ENCODE measurements at places on chromosomes 1 and 21.
A peak's percentile ranks its signal among the peaks of the same experiment; 100 is the strongest.

DNA sequence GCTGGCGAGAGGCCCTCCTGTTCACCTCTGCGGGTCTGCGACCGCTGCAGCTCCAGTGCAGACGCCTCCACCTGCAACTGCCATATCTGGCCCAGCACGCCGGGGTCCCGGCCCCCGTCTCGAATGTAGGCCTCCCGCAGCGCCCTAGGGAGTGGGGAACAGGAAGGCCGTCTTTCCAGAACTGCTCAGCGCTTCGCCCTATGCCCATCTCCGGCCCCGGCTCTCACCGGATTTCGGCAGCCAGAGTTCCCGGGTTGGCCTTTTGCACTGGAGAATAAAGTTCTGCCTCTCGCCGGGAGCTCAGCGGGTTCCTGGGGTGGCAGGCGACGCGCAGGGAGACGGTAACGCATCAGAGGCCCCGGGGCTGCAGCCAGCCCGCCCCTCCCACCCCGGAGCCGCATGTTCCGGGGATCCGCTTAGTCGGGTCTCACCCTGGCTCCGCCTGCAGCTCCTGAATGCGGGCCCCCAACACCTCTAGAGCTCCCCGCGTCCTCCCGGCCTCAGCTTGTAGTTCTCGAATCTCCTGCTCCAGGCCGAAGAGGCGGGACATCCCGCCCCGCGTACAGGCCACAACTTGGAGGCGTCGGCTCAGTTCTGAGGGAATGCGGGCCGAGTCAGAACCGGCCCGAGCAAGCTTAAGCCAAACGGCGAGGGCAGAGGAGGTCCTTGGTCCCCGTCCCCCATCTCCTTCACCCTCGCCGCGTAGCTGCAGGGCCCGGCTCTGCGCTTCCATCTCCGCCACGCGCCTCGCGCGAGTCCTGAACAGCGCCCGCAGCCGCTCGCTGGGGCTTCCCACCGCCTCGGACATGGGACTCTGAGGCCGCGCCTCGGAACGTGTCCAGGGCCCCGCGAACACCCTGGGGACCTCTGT lies 1.1 kb downstream of the CCDC17 start:
- no peak for DNase-seq

DNA sequence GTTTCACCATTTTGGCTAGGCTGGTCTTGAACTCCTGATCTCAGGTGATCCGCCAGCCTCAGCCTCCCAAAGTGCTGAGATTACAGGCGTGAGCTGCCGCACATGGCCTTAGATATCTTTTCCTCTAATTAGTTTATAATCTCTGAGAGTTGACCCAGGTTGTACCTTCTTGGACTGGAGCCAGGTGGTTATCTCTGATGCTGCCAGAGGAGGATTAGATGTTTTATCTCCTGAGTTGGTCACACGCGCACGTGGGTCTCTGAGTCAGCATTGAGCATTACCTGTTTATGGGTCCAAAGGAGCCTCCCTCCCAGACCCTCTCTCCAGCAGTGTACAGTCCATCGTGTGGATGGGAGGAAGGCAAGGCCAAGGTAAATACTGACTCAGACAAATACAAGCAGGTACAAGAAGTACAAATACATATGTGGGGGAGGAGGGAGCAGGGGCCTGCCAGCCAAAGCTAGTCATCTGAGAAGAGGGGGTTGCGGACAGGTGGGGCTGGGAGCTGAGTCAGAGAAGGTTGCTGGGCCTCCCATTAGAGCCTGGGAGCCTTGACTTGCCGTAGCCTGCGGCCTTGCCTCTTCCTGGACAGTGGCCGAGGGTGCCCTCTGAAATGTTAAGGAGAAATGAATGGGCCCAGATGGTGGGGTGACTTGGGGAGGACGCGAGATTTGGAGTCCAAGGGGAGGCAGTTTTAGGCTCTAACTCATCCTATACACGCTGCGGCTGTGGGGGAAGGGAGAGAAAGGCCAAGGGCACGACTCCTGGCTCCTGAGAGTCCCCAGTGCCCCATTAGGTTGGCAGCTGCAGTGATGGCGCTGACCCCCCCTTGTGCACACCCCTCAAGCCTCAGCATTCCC lies 13.1 kb downstream of the IL6R start:
- DNase-seq = no peak

- DNase-seq = no peak
Observed at GRCh38 chr1:26545969-26546323, 16.4 kb downstream of the RPS6KA1 start.

- peak; percentile 77 for DNase-seq
Observed at GRCh38 chr1:40948741-40949443, 30.6 kb upstream of the CTPS1 start.

GRCh38 chr1:220269036-220269435 lies 3.2 kb downstream of the RAB3GAP2 start:
- DNase-seq = no peak

- no peak for DNase-seq
Observed at GRCh38 chr1:119987686-119988085, 81.8 kb downstream of the NOTCH2 start.

- DNase-seq = no peak
Observed at GRCh38 chr1:220694866-220695382, 4.8 kb downstream of the C1orf115 start.

- DNase-seq = no peak
Observed at GRCh38 chr21:34105947-34106541, 32.7 kb downstream of the MRPS6 start.

DNA sequence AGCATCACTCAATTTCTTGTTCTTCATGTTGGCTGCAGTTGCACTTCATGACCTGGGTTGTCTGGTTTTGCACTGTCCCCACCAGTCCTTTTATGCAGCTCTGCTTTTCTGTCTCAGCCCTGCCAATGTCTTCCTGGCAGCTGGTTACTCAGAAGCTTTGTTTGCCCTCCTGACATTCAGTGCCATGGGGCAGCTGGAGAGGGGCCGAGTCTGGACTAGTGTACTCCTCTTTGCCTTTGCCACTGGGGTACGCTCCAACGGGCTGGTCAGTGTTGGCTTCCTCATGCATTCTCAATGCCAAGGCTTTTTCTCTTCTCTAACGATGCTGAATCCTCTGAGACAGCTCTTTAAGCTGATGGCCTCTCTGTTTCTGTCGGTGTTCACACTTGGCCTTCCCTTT lies 6.6 kb downstream of the PIGV start:
- no peak for DNase-seq

- DNase-seq = no peak
Observed at GRCh38 chr1:46284597-46285564, 18.5 kb downstream of the LRRC41 start.

GRCh38 chr21:31558189-31558961 lies 101.1 kb upstream of the SOD1 start:
- DNase-seq = peak; percentile 38

GRCh38 chr1:17874231-17874630 lies 119.1 kb downstream of the ACTL8 start:
- DNase-seq = peak; percentile 63

GRCh38 chr1:192516776-192517297 lies 58.7 kb upstream of the RGS1 start:
- no peak for DNase-seq

- no peak for DNase-seq
Observed at GRCh38 chr1:180532854-180533253, 25.9 kb upstream of the OVAAL start.

- DNase-seq = no peak
Observed at GRCh38 chr1:11494771-11495170, 15.8 kb downstream of the DISP3 start.

DNA sequence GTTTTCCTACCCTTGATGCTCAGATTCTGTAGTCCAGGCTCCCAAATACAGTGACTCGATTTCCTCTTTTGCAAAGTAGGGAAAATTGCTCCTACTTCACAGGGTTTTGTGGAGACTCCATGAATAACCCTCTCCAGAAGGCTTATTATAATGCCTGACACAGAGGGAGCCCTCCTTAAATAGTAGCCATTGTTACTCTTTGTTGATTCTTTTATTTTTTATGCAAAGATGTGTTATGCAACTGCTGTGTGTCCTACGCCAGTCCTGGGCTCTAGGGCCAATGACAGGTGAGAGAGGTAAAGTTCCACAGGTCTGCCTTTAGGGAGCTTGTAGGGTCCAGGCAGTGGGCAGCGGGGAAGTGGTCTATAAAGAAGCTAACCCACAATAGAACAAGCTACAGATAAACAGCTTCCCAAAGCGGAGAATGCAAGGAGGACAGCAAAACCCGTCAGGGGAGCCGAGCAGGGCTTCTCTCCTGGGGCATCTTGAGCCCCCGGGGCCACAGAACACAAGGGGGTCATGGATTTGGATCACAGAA lies 1.5 kb downstream of the AADACL3 start:
- DNase-seq = no peak

DNA sequence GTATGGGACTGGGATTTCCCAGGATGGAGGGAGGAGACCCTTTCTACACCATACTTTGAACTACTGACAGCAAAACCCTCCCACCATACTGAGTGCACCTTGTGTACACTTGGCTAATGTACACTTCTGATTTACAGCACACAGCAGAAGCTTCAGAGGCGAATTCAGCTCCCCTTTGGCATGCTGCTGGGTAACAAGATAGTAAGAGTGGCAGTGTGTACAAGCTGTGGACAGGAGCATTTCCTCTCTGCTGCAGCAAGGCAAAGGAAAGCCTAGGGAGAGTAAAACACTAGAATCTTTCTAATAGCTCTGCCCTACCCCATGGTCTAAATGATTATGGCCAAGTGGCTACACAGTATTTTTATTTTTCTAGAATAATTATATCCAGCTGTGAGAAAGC lies 83.9 kb upstream of the ARTN start:
- no peak for DNase-seq

- DNase-seq = no peak
Observed at GRCh38 chr1:172146141-172146850, 274.2 kb upstream of the C1orf105 start.

GRCh38 chr1:111015222-111015621 lies 51.5 kb upstream of the LRIF1 start:
- no peak for DNase-seq

DNA sequence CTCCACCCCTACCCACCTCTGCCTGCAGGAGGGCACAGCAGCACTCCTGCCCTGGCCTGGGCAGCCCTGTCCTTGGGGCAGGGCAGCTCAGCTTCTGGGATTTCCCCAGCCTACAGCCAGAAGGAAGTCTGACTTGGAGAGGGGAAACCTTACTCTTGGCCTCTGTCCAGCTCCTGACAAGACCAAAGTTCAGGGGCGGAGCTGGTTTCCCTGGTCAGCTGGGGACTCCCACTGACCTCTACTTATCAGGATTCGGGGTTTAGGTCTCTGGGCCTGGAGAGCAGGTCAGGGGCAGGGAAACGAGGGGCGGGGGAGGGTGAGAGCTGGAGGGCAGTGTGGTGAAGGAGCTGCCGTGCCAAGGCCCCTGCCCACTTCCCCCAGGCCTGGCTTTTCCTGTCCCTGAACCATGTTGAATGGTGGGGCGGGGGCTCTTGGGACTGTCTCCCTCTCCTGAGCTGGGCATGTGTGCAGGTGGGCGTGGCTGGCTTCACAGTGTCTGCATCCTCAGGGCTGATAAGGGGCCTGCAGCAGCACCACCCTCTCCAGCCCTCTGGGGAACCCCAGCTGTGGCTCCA lies 16.8 kb upstream of the ETV3 start:
- DNase-seq = no peak

GRCh38 chr1:41340655-41341364 lies 20.4 kb upstream of the FOXO6 start:
- DNase-seq = no peak

- no peak for DNase-seq
Observed at GRCh38 chr1:173300061-173301044, 93.2 kb upstream of the TNFSF4 start.

GRCh38 chr1:211920141-211920572 lies 89.6 kb upstream of the LPGAT1 start:
- no peak for DNase-seq

DNA sequence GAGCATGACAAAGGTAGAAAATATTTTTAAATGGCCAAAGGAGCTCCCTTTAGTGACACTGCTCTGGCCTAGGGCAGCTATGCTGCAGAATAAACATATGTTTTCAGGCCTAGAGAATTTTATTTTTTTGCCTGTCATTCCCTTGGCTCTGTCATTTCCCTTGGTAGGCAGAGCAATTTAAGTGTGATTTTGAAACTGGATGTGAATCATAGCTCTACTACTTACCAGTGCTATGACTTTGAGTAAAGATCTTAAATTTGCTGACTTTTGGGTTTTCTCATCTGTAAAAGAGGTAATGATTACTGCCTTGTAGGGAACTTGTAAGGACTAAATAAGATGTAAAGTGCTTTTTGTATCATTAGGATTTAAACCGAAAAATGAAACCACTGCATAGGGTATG lies 189.0 kb upstream of the ZRANB2 start:
- DNase-seq = no peak

GRCh38 chr1:204286831-204287421 lies 72.8 kb downstream of the PLEKHA6 start:
- peak; percentile 40 for DNase-seq

DNA sequence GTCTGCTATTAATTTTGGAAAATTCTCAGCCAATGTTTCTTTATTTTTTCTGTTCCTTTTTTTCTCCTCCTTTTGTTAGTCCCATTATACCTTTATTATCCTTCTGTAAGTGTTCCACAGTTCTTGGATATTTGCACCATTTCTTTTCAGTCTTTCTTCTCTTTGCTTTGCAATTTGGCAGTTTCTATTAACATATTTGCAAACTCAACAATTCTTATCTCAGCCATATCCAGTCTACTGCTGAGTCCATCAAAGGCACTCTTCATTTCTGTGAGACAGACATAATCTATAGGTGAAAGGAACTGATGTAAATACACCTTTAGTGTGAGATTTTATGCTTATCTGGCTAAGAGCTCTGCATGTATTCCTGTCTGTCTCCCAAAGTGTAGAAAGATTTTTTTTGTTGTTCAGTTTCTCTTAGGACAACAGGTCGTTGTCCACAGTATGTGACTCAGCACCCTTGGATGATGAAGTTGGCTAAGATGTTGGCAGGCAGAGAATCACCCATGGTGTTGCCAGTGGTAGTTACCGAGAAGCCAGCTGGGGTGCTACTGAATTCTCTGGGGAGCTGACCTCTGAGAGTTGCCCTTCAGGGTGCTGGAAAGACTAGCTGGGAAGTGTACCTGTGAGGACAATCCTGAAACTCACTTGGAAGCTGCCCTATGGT lies 38.4 kb downstream of the LEPR start:
- DNase-seq = no peak

GRCh38 chr1:170076199-170076598 lies 1.7 kb upstream of the KIFAP3 start:
- DNase-seq = no peak

- DNase-seq = no peak
Observed at GRCh38 chr1:180571832-180572636, 13.3 kb downstream of the OVAAL start.

- no peak for DNase-seq
Observed at GRCh38 chr1:2028870-2029560, 9.9 kb downstream of the GABRD start.
